ENCODE measurements at places on chromosomes 1 and 21. TPM values are rescaled to one million over a fixed set of nuclear protein-coding genes. Genes with fewer than 3 reads are reported as not detected.

The VSIG8 gene
- 0.07 TPM for total RNA-seq

The C1orf94 gene
- not detected for total RNA-seq

The ZNF436 gene
- 16.0 TPM for total RNA-seq

The RGS8 gene
- total RNA-seq, result not detected

The FCGR3A gene
- not detected for total RNA-seq

The CD34 gene
- 0.13 TPM for total RNA-seq

The OR10J1 gene
- total RNA-seq, result not detected

The OR2T35 gene
- not detected for total RNA-seq

The RBP7 gene
- not detected for total RNA-seq

The PTGER3 gene
- 2.8 TPM for total RNA-seq

Data from smooth muscle cell of the pulmonary artery (primary cell).